GM13977 (cell line): ENCODE measurements at places on chromosomes 1 and 21.

- DNase-seq, result no peak
Measured at GRCh38 chr21:34878940-34879339, 170.2 kb downstream of the RUNX1 start.

- no peak for DNase-seq
Measured at GRCh38 chr21:41676198-41676597, 90.7 kb downstream of the RIPK4 start.

DNA sequence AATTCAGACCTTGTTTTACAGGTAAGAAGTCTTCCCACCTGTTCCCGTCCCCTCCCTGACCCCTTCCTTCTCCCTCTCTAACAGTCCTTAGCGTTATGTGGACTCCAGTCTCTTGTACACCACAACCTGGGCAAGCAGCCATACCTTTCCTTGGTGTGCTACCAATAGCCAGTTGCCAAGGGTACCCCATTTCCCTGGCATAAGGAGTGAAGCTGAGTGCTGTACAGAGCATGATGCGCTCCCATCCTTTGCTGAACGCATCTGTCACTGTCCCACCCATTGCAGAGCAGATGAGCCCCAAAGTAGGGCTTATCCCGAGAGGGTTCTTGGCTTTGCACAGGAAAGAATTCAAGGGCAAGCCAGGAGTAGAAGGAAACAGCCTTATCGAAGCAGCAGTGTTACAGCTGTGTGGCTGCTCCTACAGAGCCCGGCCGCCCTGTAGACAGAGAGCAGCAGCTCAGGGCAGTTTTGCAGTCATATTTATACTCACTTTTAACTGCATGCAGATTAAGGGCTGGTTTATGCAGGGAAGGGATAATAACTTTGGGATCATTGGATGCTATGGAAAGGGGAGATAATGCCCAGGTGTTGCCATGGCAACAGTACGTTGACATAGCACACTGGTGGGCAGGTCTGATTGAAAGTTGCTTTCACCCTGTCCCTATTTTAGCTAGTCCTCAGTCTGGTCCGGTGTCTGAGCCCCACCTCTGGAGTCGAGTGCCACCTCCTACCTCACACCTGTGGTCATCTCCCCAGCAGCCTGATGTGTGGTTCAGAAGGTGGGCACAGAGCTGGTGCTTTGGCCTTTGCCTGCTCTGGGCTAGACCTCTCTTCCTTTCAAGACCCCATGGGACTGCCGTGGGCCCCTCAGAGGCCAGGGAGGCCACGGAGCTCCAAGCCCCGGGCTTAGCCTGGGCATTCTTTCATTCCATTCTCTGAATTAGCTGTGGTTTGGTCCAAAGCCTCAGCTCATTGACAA lies 5.1 kb downstream of the FHAD1 start:
- DNase-seq, result no peak

- no peak for DNase-seq
Measured at GRCh38 chr1:59100708-59101374, 196.1 kb upstream of the FGGY start.

DNA sequence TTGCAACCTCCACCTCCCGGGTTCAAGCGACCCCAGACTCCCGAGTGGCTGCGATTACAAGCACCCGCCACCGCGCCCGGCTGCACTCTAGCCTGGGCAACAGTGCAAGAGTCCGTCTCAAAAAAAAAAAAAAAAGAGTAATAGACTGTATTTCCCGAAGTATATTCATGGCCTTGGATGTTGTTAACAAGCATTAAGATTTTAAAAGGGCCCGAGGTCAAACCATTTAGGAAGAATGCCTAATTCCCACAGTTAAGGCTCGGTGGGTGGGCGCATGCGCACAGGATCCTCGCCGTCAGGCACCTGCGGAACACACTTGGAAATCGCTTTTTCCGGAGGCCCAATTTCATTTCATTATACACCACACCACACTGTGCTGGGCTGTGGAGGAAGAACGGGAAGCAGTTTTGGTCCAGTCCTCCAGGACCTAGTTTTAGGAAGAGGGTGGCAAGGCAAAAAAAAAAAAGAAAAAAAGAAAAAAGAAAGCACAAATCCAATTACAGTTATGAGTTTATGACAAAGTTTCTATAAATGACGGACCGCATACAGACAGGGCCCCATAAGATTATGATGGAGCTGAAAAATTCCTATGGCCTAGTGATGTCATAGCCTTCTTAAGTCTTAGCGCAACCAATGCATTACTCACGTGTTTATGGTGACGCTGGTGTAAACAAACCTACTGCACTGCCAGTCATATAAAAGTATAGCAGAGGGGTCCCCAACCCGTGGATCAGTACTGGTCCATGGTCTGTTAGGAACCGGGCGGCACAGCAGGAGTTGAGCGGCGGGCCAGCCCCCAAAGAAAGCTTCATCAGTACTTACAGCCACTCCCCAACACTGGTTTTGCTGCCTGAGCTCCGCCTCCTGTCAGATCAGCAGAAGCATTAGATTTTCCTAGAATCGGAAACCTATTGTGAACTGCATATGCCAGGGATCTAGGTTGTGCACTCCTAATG lies 38.2 kb downstream of the H3-3A start:
- DNase-seq, result no peak

DNA sequence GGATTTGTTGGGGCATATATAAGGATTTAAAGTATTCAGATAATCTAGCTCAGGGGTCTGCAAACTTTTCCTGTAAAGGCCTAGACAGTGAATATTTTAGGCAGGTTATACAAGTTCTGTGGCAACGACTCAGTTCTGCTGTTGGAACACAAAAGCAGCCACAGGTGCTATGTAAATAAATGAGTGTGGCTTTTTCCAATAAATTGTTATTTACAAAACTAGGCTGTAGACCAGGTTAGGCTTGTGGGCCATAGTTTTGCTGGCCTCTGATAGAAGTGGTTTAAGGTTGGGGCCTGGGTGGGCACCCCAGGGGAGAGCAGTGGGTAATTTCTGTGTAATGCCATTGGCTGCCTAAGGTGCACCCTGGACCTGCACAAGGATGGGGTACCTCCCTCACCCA lies 16.9 kb upstream of the IGFN1 start:
- DNase-seq, result no peak

DNA sequence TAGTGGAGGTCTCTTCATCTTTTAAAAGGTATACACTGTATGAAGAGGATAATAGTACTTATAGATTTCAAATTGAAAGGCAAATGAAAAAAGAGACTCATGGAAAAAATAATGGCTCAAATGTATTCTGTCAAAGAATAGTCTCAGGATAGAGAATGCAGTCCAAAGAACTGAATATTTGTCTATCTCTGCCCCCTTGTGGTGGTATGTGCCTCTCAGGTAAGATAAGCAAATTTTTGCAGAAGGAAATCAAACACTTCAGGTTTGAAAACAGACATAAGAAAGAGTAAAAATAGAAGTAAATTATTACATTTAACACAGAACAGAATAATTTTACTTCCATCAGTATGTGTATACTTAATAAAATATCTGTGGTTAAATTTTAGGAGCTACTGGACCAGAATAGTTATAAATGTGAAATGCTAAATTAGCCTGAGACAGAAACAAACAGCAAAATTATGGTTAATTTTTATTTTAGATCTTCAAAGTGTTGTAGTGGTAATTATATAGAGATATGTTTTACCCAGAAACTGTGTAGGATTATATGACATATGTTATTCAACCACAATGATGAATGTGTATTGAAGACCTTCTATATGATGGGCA lies 164.4 kb upstream of the PALMD start:
- peak; percentile 16 for DNase-seq

- peak; percentile 55 for DNase-seq
Measured at GRCh38 chr1:41313661-41314131, 47.5 kb upstream of the FOXO6 start.

GRCh38 chr1:83931658-83932253 lies 67.2 kb downstream of the TTLL7 start:
- DNase-seq, result peak; percentile 37

- DNase-seq, result no peak
Measured at GRCh38 chr21:43956670-43957035, 55.5 kb upstream of the TRAPPC10 start.

DNA sequence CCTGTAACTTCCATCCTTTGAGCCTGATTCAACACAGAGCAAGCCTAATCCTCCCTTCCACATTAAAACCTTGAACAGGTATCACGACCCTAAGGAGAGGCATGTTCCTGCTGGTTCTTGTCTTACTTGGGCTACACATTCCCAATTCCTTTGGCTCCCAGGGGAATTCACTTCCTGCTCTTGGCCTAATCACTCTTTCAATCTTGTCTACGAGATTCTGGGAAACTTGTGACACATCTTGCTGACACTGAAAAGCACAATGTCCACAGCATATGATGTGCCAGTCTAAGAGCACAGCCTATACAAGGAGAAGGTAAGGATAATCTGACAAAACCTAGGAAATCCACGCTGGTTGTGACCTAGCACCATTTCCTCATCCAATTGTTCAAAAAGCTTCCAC lies 163.9 kb downstream of the GABPA start:
- no peak for DNase-seq

GRCh38 chr21:34698270-34699015 lies 29.6 kb downstream of the CLIC6 start:
- DNase-seq, result no peak

GRCh38 chr1:7209336-7209735 lies 424.1 kb downstream of the CAMTA1 start:
- DNase-seq, result no peak

DNA sequence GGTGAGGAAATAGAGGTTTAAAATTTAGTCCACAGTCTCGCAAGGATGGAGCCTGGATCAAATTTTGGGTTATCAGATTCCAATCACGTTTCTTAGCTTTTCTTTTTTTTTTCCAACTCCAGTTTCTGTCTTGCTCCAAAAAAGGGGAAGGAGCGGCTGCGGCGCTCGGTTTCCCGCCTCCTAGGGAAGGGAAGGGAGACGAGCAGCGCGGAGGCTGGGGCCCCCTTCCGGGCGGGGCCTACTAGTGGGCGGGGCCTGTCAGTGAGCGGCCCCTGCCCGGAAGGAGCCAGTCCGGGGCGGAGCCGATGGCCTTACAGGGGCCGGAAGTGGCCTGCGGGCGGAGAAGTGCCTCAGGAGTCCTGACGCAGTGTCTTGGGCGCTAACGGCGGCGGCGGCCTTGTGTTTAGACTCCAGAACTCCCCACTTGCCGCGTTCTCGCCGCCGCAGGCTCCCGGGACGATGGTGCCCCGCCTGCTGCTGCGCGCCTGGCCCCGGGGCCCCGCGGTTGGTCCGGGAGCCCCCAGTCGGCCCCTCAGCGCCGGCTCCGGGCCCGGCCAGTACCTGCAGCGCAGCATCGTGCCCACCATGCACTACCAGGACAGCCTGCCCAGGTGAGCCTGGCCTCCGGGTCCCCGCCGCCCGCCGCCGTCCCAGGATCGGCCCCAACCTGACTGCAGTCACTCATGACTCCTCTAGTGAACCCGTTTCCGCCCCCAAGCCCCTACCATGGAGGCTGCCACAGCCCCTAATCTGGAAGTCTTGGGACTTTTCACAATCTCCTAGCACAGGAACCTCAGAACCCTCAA lies at the start of gene CPT2:
Gene CPT2, plus strand, starts transcription at position 340 of the 806 bp plus-strand sequence. Its CDS starts 120 bp downstream, at position 460.
- peak; percentile 98 for DNase-seq

GRCh38 chr1:3772715-3773571 lies at the start of gene SMIM1:
Gene SMIM1, plus strand, starts transcription at chr1:3772749. Its CDS starts 2,625 bp downstream, at chr1:3775374.
- peak; percentile 64 for DNase-seq

DNA sequence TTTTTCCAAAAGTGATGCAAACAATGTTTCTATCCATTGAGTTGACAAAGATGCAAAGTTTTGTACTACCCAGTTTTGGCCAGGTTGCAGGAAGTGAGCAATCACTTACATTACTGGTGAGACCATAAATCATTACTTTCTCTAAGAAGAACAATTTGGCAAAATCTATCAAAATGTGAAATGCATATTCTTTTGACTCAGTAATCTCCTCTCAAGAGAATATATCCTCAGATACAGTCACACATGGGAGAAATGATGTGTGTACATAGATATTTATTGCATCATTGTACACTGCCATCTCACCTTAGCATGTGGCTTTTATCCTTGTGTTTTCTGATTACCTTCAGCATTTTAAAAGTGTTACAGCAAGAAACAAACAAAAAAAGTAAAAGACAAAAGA lies 52.4 kb upstream of the FMO3 start:
- no peak for DNase-seq

DNA sequence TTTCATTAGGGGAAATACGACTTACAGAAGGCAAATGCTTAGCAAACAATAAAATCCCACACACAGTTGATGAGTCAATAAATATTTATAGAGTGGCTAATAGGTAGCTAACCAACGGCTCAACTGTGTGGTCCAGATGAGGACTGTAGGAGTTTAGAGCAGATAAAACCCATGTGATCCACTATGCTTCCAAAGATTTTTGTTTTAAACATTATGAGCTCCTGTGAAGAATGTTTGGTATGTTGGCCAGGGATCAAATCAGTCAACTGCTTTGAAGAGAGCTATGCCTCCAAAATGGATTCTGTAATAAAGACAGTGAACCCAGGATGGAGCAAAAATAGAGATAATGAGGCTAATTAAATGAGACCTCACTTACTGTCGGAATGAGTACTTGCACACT lies 72.3 kb upstream of the COL11A1 start:
- no peak for DNase-seq

DNA sequence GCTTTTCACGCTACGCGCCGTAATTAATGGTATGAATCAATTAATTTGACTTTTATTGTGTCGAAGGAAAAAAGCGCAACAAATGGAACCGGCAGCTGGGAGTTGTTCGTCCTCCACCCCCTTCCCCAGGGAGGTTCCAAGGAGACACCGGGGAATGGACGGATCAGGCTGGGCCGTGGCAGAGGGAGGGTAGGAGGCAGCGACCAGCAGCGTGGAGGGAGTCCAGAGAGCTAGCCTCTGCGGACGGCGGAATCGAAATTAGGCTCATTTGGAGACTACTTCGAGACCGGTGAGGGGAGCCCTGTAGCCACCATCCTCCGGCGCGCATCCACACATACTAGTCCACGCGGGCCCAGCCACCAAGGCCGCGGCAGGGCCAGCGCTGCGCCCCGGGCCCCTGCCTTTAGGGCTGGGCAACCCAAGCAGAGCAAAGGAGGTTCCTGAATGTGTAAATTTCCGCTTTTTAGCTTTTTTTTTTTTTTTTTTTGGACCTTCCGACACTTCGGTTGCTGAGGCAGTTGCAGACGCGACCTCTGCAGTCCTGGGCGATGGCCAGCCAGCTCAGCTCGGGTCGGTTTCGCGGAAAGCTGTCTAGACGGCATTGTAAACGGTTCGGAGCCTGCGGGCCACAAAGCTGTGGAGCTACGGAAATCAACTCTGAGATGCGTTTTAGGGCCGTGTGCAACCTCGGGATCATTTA lies 2.2 kb upstream of the FOXD3 start:
- DNase-seq, result peak; percentile 49

- DNase-seq, result no peak
Measured at GRCh38 chr1:182410620-182411273, 10.3 kb upstream of the TEDDM1 start.
